Endothelial cell (in vitro differentiated cells): ENCODE measurements at places on chromosomes 16 and 17.

- no peak for DNase-seq
- peaks cover 10% of the 10 kb centered on the region for H3K27me3 ChIP-seq
- peak overlapping the region; percentile 97 for H3K27ac ChIP-seq
Observed at GRCh38 chr17:76727745-76728456, 1.3 kb downstream of the METTL23 start.

- DNase-seq: no peak
- H3K4me1 ChIP-seq: no peaks in the 10 kb centered on the region
- H3K4me3 ChIP-seq: no peak overlapping the region
Observed at GRCh38 chr17:82297280-82297713, 20.1 kb downstream of the CD7 start.

DNA sequence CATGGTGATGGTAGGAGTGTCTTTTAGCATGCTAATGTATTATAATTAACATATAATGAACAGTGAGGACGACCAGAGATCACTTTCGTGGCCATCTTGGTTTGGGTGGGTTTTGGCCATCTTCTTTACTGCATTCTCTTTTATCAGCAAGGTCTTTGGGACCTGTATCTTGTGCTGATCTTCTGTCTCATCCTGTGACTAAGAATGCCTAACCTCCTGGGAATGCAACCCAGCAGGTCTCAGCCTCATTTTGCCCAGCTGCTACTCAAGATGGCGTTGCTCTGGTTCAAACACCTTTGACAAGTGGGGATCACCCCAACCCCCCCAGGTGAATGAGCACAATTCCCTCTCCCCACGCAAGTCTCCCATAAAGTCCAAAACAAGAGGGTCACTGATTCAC is 49.3 kb upstream of the ETV4 start:
- no peak for DNase-seq
- H3K27me3 ChIP-seq: no peaks in the 10 kb centered on the region
- no peak overlapping the region for H3K4me3 ChIP-seq
- no peaks in the 10 kb centered on the region for H3K36me3 ChIP-seq

DNA sequence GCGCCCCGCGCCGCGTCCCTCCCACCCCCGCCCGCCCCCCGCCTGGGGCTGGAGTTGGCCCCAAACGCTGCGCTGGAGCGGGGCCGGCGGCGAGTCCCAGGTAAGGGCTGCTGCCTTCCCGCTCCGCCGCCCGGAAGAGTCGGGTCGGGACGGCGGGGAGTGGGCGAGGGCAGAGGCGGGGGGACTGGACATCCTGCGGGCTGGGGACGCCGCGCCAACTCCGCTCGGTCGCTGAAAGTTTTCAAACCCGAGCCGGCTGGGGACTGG is 469 bp downstream of the GPRC5C start:
- no peak overlapping the region for H3K4me3 ChIP-seq
- peaks cover 15% of the 10 kb centered on the region for H3K4me1 ChIP-seq
- H3K36me3 ChIP-seq: no peaks in the 10 kb centered on the region
- no peak for DNase-seq
- no peak overlapping the region for H3K27ac ChIP-seq

DNA sequence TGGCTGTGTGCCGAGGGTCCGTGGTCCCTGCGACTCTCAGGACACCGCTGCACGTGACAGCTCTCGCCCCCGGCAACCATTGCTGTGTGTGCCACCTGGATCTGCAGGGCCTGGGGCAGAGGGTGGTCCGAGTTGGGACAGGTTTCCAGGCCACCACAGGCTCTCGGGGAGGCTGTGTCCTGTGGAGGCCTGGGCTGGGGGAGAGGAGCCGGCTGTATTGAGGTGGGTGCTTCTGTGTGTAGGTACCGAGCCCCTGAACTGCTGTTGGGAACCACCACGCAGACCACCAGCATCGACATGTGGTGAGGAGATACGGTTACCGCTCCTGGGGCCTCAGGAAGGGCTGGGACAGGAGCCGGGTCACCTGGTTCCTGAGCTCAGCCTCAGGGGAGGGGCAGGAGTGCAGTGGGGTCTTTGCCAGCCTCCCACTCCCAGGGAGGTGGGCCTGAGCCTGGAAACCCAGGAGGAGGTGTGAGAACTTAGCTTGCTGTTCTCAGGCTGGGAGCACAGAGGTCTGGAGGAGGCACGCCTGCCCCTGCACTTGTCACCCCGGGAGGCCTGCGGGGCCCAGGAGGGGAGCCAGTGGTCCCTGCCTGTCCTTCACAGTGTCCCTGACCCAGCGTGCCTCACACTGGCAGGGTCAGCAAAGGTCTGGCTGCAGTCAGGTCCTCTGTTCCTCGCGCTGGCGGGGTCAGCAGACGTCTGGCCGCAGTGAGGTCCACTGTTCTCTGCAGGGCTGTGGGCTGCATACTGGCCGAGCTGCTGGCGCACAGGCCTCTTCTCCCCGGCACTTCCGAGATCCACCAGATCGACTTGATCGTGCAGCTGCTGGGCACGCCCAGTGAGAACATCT is 7.3 kb downstream of the SPATA2L start:
- peaks cover 18% of the 10 kb centered on the region for H3K36me3 ChIP-seq
- H3K4me1 ChIP-seq: no peaks in the 10 kb centered on the region
- no peak overlapping the region for H3K27ac ChIP-seq
- DNase-seq: no peak
- peaks cover 24% of the 10 kb centered on the region for H3K27me3 ChIP-seq

- peaks cover 14% of the 10 kb centered on the region for H3K36me3 ChIP-seq
- H3K4me1 ChIP-seq: peaks cover 3% of the 10 kb centered on the region
- DNase-seq: no peak
- no peak overlapping the region for H3K27ac ChIP-seq
Observed at GRCh38 chr16:47872225-47872624, 283.6 kb downstream of the ABCC12 start.

DNA sequence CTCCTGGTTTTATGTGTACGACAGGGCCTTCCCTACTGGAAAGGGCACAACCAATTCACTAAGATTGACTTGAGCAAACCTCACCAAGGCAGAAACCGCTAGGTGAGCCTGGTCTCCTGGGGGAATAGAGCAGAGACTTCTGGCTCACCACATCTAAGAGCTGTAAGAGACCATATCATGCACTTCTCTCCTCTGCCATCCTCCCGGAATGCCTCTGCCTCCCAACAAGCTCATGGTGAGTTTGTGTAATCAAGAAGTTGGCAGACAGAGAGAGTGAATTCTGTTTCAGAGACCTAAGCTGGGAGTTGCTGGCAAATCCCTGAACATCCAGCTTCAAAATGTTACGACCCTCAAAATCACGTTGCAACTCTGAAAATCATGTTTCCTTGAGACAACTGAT is 154.8 kb downstream of the SLC39A11 start:
- no peaks in the 10 kb centered on the region for H3K36me3 ChIP-seq
- no peaks in the 10 kb centered on the region for H3K27me3 ChIP-seq
- no peaks in the 10 kb centered on the region for H3K4me1 ChIP-seq
- DNase-seq: no peak
- H3K27ac ChIP-seq: no peak overlapping the region
- H3K4me3 ChIP-seq: no peak overlapping the region

DNA sequence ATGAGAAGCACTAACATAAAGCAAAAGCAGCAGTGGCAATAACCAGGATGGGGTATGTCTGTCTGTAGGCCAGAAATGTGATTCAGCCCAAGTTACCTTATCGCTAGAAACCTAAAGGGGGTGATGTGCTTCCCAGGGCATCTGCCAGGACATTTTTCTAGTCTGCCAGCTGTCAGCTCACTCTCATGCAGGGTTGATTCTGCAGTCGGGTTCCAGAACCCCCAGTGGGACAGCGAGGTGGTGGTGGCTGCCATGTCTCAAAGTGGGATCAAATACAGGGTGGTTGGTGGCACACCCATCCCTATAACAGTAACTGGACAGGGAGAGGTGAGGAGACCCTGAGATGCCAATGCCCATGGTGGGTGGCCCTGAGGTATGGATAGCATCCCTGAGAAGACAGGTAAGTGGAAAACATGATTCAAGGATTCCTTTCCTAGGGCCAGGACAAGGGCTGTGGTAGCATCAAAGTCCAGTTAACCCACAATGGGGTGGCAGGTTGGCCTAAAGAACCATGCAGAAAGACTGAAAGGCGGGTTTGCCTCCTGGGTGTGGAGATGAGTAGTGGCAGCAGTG is 84.3 kb downstream of the TNFRSF13B start:
- DNase-seq: no peak
- H3K36me3 ChIP-seq: no peaks in the 10 kb centered on the region
- no peaks in the 10 kb centered on the region for H3K4me1 ChIP-seq
- no peak overlapping the region for H3K27ac ChIP-seq
- H3K27me3 ChIP-seq: peaks cover 4% of the 10 kb centered on the region
- no peak overlapping the region for H3K4me3 ChIP-seq
